GDM1 (cell line): ENCODE measurements at places on chromosomes 11 and 22.

GRCh38 chr11:130710497-130711012, 205.7 kb downstream of the SNX19 start:
- DNase-seq = no peak

DNA sequence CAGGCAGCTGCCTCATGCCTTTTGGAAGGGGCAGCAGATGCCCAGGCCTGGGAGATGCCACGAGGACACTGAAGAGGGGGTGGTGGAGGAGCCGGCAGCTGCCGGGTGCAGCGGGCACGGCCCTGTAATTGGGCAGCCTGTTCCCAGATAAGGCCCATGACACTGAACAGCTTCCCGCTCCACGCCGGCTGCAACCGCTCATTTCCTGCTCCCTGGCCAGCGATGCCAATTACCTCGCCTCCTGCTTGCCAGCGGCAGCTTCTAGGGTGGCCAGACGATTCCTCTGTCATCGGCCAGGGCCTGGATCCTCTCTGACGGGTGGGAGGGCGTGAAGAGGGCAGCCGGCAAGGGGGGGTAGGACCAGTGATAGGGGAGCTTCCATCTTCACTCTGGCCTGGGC, 22.8 kb downstream of the FLRT1 start:
- DNase-seq = no peak

DNA sequence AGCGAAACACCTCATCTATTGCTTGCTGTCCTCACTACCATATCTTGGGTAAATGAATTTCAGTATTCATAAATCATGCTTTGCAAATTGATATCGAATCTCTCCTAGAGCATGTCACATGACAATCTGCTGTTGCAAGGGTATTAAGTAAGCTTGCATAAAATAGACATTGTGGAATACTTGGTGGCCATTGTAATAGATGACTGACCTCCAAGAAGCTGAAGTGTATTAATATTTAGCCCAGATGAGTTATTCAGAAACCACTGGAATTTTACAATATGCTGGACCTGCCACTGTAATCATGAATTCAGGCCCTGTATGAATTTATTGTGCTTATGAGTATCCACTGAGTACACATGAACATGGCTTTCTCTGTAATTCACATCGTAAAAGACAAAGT, 289.7 kb upstream of the ARHGAP42 start:
- no peak for DNase-seq

DNA sequence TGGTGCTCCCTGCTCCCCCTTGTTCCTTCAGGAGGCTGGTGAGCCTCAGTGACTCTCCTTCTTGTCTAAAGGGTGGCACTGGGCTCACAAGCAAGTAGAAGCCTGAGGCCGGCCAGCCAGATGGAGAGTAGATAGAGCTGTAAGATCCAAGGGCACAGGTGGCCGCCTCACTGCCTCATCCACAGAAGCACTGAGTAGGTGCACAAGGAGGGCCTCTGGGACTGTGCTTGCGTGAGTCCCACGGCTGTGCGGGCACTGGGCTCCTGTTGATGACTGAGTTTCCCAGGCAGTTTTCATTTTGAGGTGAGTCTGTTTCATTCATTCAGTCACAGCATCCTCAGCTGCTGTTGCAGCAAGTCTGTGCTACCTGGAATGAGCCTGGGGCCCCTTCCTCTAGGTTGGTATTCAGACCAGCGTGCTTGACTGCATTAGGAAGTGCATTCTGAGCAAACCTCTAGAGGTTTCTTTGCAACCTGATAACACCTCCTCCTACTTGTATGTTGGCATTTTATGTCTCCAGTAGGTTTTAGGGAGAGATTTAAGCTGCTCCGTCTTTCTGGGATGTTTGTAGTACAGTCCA, 184.0 kb downstream of the TBC1D22A start:
- no peak for DNase-seq

DNA sequence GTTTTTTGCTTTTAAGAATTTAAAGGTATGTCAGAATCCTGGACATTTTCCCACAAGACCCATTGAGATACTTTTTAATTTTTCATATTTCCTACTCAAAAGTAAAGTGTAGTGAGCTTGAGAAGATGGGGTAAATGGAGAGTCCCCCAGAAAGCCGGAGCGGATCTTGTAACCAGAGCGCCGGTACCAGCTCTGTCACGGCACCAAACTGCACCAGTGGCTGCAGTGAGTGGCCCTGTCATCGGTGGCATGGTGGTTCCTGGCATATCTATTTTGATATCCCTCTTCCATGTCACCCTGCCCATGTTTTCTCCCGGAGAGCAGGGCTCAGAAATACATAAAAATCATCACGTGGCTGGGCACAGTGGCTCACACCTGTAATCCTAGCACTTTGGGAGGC, 19.3 kb downstream of the DDX25 start:
- no peak for DNase-seq
